ENCODE measurements at places on chromosomes 12 and 14.

- no peak for DNase-seq
These were observed 326.1 kb downstream of the CACNA1C start for GRCh38 chr12:2378835-2379330.

GRCh38 chr12:77891518-77892147 lies 60.9 kb downstream of the NAV3 start:
- DNase-seq = no peak

DNA sequence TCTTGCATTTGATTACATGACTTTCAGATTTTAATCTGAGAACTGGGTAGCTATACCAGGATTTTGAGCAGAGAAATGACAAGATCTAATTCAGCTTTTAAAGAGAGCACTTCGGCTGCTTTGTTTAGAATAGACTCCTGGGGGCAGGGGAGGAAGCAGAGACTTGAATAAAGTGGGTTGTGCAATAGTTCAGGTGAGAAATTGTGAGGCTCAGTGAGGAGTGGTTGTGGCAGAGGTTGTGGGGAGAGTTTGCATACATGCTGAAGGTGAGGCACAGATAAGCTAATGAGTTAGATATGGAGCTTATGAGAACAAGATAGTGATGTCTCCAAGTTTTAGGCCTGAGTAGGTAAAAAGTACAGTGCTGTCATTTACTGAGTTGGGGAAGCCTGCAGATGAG lies 281.4 kb downstream of the FLRT2 start:
- no peak for DNase-seq

DNA sequence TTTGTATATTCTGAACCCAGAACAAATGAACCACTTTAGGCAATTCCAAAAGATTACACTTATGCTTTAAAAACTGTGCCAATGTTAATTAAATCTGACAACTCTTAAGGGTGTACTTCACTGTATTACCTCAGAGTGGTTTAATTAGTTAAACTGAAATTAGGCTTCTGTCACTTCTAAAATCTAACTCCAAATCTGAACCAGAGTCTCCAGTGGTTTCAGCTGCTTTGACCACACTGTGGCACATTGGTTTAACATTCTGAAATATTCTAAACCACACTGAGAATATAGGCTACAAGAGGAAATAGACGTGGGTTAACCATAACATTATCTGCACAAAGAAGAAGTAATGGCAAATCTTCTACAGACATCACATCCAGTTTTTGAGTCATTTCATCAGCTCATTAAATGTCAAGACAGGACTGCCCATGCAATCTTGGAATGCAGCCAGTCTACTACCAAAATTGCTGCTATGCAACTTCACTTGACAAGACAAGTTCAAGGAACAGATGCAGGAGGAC lies 94.8 kb downstream of the LRP6 start:
- no peak for DNase-seq

DNA sequence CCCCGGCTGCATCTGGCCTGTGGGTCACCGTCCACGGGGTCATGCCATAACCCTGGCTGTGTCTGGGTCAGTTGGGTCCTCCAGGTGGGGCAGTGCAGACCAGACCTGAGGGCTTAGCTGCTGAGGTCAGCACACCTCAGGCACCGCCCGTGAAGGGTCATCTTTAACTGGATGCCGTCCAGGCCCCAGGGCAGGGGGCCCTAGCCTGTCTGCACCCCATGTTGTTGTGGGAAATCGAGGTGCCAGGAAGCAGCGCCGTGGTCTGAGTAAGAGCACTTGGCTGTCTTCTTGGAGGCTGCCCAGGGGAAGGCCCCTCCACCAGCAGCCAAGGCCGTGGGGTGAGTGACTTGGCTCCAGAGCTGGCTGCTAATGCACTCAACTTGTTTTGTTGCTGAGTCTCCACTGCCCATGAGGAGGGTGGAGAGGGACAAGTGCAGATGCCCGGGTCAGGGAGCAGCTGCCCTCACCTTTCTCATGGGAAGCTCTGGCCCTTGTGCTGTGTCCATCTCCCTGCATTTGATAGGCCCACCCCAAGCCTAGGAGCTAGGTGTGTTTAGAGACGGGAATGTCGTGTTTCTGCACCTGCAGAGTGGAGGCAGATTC lies 317.2 kb downstream of the TMEM121 start:
- no peak for DNase-seq

- DNase-seq = no peak
These were observed 48.5 kb downstream of the PITPNM2 start for GRCh38 chr12:123102366-123102765.

- DNase-seq = no peak
These were observed 213.3 kb upstream of the SLC16A7 start for GRCh38 chr12:59382282-59383078.

GRCh38 chr14:29724991-29725390 lies 202.7 kb downstream of the PRKD1 start:
- no peak for DNase-seq

- DNase-seq = no peak
These were observed 1392.5 kb downstream of the AACS start for GRCh38 chr12:126457776-126458175.

- DNase-seq = no peak
These were observed 197.6 kb upstream of the AVPR1A start for GRCh38 chr12:63348556-63348955.

GRCh38 chr14:80275208-80275850 lies 64.0 kb upstream of the DIO2 start:
- no peak for DNase-seq

DNA sequence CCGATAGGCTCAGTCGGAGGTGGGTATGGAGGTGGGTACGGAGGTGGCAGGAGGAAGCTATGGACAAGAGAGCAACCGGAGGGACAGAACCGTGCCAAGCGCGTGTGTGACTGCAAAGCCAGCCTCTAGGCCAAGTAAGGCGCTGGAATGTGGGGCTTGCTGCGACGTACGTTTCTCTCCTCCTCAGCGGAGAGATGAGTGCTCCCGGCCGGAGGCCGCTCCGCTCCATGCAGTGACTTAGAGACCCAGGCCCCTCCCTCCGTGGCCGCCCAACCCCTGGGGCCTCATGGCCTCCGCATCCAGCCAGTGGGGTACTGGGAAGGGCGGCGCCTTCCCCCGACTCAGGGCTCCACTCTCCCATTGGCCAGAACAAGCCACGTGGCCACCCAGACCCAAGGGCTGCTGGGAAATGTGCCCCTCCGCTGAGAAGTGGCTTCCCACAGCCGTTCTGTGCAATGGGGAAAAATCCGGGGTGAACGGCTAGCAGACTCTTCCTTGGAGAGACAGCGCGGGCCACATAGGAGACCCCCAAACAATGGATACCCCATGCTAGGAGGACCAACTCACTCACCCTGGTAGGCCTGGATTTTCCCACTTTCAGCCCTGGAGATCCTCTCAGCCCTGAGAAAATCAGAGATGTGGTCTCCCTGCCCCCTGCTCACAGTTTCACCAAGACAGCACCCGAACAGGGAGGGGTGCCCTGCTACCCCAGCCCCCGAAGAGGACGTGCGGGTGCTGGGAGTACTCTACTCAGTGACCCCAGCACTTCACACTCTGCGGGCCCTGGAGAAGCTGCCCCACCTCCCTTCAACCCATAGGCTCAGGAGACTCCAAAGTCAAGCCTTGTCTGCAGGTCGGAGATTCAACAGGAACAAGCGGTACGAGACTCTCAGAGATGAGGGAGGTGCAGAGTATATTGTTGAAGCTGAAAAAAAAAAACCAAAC lies 66.7 kb downstream of the RIMBP2 start:
- no peak for DNase-seq

- peak; percentile 66 for DNase-seq
These were observed 32.3 kb downstream of the NINJ2 start for GRCh38 chr12:630656-631632.

- no peak for DNase-seq
These were observed 25.4 kb upstream of the FAM177A1 start for GRCh38 chr14:35020713-35021112.

DNA sequence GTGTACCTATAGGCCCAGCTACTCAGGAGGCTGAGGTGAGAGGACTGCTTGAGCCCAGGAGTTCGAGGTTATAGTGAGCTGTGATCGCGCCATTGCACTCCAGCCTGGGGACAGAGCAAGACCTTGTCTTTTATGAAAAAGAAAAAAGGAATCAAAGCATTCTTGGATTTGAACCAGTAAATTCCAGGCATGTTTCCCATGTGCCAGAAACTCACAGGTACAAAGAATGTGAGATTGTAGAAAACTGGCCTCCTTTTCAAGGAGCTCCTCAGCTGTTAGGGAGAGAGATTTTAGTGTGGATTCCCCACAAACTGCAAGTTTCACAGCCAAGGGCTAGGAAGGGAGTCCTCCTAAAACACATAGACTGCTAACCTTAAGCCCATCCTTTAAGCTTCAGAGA lies 95.0 kb downstream of the FOXN4 start:
- no peak for DNase-seq

GRCh38 chr14:75404847-75405246 lies 23.0 kb upstream of the JDP2 start:
- DNase-seq = no peak

- no peak for DNase-seq
These were observed 268.7 kb downstream of the TMEM132D start for GRCh38 chr12:129635021-129635685.

GRCh38 chr14:104290058-104290667 lies 151.8 kb downstream of the KIF26A start:
- DNase-seq = no peak

DNA sequence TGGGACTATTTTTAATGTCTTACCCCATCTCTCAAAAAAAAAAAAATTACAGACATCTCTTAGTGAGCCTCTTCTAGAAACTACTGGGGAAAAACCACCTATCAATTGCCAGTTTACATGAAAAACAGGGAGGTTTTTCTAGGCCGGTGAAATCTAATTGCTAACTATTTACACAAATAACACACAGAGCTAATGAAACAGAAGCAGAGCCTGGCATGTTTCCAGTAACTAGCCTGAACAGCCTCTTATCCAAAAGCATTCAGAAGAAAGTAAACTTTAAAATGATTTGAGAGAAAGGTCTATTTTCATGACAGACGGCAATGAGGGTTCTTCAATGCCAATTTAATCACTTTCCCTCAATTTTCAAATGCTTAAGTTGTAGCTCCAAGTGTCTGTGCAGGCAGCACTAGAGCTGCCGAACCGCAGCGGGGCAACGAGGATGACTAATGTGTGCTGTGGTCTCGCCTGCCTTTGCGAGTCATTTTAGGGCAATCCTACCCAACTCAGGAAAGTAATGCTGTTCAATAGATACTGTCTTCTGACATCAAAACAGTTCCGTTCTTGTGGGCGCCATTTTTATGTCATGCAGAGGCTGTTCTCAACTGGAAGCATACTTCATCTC lies 84.6 kb downstream of the SETD3 start:
- peak; percentile 48 for DNase-seq

DNA sequence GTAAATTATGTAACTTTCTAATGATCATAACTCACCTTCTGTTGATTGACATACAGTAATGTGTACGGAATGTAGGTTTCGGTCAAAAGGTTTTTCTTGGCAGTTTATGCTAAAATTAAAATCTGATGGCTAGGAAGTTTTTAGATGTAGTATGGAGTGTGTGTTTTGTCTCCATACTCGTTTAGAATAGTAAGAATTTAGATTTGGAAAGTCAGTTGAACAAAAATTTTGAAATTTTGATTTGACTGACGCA lies 859 bp downstream of the PALS1 start:
- DNase-seq = no peak

GRCh38 chr12:64627771-64628170 lies 17.5 kb downstream of the RASSF3 start:
- no peak for DNase-seq

GRCh38 chr12:48084066-48084465 lies 21.8 kb downstream of the SENP1 start:
- DNase-seq = peak; percentile 4

DNA sequence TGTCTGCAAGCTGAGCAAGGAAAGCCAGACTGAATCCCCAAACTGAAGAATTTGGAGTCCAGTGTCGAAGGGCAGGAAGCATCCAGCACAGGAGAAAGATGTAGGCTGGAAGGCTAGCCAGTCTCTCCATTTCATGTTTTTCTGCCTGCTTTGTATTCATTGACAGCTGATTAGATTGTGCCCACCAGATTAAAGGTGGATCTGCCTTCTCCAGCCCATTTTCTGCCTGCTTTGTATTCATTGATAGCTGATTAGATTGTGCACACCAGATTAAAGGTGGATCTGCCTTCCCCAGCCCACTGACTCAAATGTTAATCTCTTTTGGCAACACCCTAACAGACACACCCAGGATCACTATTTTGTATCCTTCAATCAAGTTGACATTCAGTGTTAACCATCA lies 85.3 kb downstream of the PLBD1 start:
- DNase-seq = no peak

- DNase-seq = no peak
These were observed 4.9 kb upstream of the SUSD6 start for GRCh38 chr14:69606258-69607184.

DNA sequence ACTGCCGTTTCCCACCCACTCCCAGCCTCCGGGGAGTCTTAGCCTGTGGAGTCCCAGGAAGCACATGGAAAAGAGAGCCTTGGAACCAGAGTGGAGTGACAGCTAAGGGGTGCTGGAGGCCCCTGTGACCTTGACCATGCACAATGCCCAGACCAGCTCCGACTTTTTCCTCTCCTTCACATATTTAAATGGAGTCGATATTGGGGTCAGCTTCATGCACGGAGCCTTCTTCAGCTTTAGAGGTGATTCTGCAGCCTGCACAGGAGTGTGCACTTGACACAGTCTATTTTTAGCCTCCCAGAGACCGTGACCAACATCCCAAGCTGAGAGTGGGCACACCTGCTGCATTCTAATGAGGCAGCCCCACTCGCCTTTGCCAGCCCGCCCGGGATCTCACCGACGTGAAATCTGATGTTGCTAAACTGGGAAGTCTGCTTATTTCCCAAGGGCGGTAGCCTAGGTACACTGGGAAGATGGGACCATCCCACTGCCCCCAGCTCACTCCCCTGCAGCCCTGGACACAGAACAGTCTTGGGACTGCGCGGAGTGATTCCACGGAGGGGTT lies 47.5 kb downstream of the PRMT8 start:
- no peak for DNase-seq

DNA sequence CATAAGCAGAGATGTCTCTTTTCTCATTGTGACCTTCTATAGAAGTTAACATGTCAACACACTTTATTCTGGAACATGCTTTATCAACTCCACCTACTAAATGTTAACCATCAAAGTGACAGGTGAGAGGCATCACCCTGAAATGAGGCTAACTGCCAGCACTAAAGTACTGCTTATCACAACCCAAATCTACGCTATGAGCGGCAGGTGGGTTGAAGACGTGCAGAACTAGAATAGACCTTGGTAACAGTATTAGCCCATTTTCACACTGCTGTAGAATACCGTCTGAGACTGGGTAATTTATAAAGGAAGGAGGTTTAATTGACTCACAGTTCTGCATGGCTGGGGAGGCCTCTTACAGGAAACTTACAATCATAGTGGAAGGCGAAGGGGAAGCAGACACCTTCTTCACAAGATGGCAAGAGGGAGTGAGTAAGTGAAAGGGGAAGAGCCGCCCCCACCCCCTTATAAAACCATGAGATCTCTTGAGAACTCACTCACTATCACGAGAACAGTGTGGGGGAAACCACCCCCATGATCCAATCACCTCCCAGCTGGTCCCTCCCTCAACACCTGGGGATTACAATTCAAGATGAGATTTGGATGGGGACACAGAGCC lies 359.0 kb downstream of the SEC23A start:
- no peak for DNase-seq

Data from CD4-positive, alpha-beta T cell treated with Interleukin-15 for 4 hours (primary cell).